ENCODE measurements at places on chromosomes 16 and 17. TPM values are rescaled to one million over a fixed set of nuclear protein-coding genes. Genes with fewer than 3 reads are reported as not detected.

Gene TEX14
- 0.11 TPM for total RNA-seq

Gene TNFRSF17
- total RNA-seq: not detected

Gene FOXJ1
- 0.64 TPM for total RNA-seq

Gene TP53TG3F
- total RNA-seq: not detected

Gene PSME3IP1
- total RNA-seq: 111 TPM

Gene TRIM72
- total RNA-seq: not detected

Gene IRF8
- 19.2 TPM for total RNA-seq

Gene ZP2
- not detected for total RNA-seq

Gene RNF166
- 56.2 TPM for total RNA-seq

Gene USP10
- 143 TPM for total RNA-seq

Gene KATNIP
- total RNA-seq: 17.5 TPM

Gene ALDH3A1
- not detected for total RNA-seq

Gene NOS2
- 0.07 TPM for total RNA-seq

Gene CX3CL1
- not detected for total RNA-seq

Gene EFCAB3
- not detected for total RNA-seq

Gene SDR42E2
- total RNA-seq: not detected

Gene SHCBP1
- total RNA-seq: 38.2 TPM

Gene CIAO3
- total RNA-seq: 34.8 TPM

Gene COX6A2
- not detected for total RNA-seq

Gene PRSS21
- total RNA-seq: 8.8 TPM

Gene NAGS
- 0.60 TPM for total RNA-seq
